ENCODE measurements at places on chromosomes 3 and 15. TPM values are rescaled to one million over a fixed set of nuclear protein-coding genes. Genes with fewer than 3 reads are reported as not detected.

Gene ZNF660
- total RNA-seq = 0.03 TPM

Gene PLA2G4E
- not detected for total RNA-seq

Gene RUBCN
- total RNA-seq = 35.3 TPM

Gene LYSMD2
- total RNA-seq = 17.4 TPM

Gene GOLGA6B
- total RNA-seq = 0.22 TPM

Gene NUP210
- total RNA-seq = 82.0 TPM

Gene LTF
- total RNA-seq = not detected

Gene RNU5B-1
- total RNA-seq = 23.7 TPM

Gene ATP11B
- 139 TPM for total RNA-seq

Gene ITGA11
- 0.20 TPM for total RNA-seq

Gene UNC13C
- total RNA-seq = not detected

Gene AGBL1
- not detected for total RNA-seq

Gene GPR149
- not detected for total RNA-seq

Gene COPS2
- total RNA-seq = 136 TPM

Gene LCTL
- total RNA-seq = not detected

Gene SAMMSON
- not detected for total RNA-seq

Gene SI
- total RNA-seq = not detected

Gene ZDHHC19
- total RNA-seq = not detected

Gene NRROS
- 7.4 TPM for total RNA-seq

Gene IL5RA
- 0.99 TPM for total RNA-seq

Gene IMPG2
- total RNA-seq = 0.66 TPM

Gene HCLS1
- total RNA-seq = 204 TPM

Gene APOD
- not detected for total RNA-seq

Gene PPM1M
- 36.7 TPM for total RNA-seq

Gene RABL3
- 13.6 TPM for total RNA-seq

Gene TM4SF4
- not detected for total RNA-seq

Gene ARRDC4
- 3.5 TPM for total RNA-seq

Gene PLSCR5
- not detected for total RNA-seq

Gene GDPGP1
- 7.5 TPM for total RNA-seq

Gene HHLA2
- total RNA-seq = 0.36 TPM

Gene KLHL24
- 190 TPM for total RNA-seq

Gene SUSD5
- total RNA-seq = not detected

Gene ITIH1
- not detected for total RNA-seq

Gene C3orf80
- not detected for total RNA-seq

Gene NGLY1
- total RNA-seq = 46.2 TPM

Gene CADPS
- not detected for total RNA-seq

Gene NAALADL2
- total RNA-seq = 0.30 TPM

Gene STARD9
- 2.8 TPM for total RNA-seq

Gene TRH
- not detected for total RNA-seq

Gene BOC
- not detected for total RNA-seq

Gene SQOR
- 14.0 TPM for total RNA-seq

Gene SPTSSB
- total RNA-seq = 0.11 TPM
